ENCODE measurements at places on chromosomes 5 and 9.

- DNase-seq: no peak
Measured at GRCh38 chr5:113236536-113237288, 198.1 kb downstream of the TSSK1B start.

GRCh38 chr9:131329241-131329641 lies 39.7 kb downstream of the PLPP7 start:
- no peak for DNase-seq

GRCh38 chr5:164361986-164362385 lies 856.6 kb downstream of the MAT2B start:
- no peak for DNase-seq

DNA sequence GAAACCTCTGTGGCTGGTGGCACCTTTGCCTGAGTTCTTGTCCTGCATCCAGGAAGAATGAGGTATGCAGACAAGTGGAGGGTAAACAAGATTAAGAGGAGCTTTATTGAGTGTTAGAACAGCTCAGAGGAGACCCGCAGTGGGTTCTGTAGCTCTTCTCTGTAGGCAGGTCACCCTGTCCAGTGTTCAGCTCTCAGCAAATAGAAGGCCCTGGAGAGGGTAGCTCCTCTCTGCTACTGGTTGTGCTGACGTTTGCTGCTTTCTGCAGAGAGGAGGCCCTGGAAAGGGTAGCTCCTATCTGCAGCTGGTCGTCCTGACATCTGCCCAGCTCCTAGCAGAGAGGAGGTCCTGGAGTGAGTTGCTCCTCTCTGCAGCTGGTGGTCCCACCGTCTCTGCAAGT lies 96.8 kb upstream of the CCDC112 start:
- DNase-seq: no peak

GRCh38 chr5:128572930-128573319 lies 34.9 kb upstream of the FBN2 start:
- DNase-seq: peak; percentile 65

- DNase-seq: no peak
Measured at GRCh38 chr9:36337865-36338264, 62.2 kb downstream of the RNF38 start.

GRCh38 chr5:109630093-109630492 lies 59.6 kb upstream of the MAN2A1 start:
- peak; percentile 43 for DNase-seq

GRCh38 chr5:174715804-174716203 lies 8.6 kb upstream of the MSX2 start:
- DNase-seq: no peak

GRCh38 chr9:124880501-124880900 lies 18.6 kb downstream of the ARPC5L start:
- DNase-seq: no peak

DNA sequence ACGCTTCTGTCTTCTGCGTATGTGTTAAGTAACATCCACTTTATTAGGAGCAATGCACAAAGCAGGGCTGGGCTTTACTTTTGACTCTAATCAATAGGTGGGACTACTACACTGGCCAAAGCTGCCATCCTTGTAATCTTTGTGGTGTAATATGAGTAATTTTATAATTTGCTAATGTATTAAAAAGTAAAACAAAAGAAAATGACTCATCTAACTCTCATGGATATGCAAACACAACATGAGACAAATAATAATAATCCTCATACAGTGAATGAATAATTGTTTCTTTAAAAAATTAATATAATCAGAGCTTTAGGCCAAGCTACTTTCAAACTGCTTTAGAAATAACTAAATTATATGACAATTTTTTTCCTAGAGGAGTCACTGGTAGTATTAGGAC lies 90.7 kb downstream of the NR3C1 start:
- DNase-seq: no peak

DNA sequence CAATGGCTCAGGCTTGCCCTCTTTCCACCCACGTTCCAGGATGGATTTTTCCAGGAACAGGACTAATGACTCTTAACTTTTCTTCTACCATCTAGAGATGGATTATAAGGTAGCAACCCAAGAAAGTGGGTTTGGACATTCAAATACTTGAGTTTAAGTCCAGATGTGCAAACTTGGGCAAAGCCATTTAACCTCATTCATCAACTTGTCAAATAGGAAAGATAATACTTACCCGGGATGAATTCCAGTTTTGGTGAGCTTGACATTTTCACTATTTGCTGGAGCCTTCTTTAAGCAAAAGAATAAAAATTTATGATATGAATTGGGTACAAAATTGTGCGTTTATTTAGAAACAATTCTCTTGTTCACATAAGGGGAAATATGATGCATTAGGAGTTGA lies 44.3 kb upstream of the ZBED3 start:
- no peak for DNase-seq

GRCh38 chr5:151810449-151810848 lies 38.7 kb downstream of the G3BP1 start:
- peak; percentile 27 for DNase-seq

DNA sequence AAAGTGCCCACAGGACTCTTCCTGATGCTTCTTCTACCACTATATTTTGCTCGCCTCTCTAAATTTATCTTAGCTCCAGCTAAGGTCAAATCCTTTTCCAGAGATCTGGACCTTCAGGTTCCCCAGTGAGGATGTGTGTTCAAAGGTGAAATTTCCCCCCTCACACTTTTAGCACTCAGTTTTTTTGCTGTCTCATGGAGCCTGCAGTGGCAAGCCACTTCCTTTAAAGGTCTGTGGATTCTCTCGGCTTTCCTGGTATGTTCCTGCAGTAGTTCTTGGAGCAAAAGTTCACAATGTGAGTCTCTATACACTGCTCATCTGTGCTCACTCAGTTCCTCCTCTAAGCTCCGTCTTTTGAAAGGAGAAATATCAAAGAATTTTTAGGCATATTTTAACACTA lies 181.4 kb downstream of the LURAP1L start:
- peak; percentile 76 for DNase-seq

DNA sequence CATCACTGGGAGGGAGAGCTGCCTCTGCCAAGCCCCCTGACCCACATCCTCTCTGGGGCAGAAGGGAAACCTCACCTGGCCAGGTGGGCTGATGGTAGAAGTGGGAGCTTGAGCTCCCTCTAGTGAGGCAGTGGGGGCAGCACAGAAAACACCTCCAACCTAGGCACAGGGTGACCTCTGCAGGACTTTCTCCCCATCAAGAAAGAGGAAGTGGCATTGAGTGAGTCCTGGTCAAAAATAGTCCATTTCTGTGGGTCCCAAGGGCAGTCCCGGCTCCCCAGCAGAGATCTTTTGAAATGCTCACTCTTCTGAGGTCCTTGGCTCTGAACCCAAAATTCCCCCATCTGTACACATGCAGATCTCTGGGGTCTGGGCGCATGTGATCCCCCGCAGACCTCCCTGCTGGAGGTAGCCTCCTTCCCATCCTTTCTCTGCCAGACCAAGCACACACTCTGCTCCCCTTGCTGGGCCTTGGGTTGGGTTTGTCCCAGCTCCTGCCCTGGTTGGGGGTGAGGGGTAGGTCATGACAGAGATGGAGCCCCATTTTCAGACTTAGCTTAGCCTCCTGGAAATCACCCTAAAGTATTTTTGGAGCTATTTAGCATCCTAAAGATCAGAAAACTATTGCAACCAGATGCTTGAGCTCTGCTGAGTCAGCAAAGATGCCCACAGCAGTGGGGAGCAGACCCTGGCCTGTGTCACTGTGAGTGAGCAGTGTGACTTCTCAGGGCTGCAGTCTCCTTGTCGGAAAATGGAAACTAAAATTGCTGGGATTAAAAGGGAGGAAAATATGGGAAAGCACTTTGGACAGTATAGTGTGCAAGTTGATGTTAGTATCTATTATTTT lies 41.6 kb upstream of the LCP2 start:
- DNase-seq: no peak

DNA sequence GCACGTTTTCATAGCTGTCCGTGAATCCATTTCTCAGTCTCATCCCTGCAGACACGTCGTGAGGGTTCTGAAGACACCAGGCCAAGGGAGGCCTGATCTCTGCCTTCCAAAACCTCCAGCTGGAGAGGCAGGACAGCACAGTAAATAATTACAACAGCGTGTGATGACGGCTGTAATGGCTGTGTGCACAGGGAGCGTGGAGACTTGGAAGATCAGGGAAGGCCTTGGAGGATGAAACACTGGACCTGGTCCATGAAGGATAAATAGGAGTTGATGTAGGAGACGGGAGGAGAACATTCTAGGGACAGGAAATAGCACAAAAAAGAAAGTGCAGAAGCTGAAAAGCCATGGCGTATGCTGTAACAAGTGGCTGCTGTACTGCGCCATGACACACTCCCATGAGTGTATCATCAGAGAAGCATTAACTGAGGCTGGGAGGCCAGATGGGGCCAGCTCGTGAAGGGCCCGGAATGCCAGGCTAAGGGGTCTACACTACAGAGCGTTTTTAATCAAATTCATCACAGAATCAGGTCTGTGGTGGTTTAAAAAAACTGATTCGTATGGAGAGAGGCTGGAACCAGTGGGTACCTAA lies 97.2 kb downstream of the CRB2 start:
- no peak for DNase-seq

GRCh38 chr5:153237671-153238332 lies 252.7 kb upstream of the GRIA1 start:
- DNase-seq: no peak

DNA sequence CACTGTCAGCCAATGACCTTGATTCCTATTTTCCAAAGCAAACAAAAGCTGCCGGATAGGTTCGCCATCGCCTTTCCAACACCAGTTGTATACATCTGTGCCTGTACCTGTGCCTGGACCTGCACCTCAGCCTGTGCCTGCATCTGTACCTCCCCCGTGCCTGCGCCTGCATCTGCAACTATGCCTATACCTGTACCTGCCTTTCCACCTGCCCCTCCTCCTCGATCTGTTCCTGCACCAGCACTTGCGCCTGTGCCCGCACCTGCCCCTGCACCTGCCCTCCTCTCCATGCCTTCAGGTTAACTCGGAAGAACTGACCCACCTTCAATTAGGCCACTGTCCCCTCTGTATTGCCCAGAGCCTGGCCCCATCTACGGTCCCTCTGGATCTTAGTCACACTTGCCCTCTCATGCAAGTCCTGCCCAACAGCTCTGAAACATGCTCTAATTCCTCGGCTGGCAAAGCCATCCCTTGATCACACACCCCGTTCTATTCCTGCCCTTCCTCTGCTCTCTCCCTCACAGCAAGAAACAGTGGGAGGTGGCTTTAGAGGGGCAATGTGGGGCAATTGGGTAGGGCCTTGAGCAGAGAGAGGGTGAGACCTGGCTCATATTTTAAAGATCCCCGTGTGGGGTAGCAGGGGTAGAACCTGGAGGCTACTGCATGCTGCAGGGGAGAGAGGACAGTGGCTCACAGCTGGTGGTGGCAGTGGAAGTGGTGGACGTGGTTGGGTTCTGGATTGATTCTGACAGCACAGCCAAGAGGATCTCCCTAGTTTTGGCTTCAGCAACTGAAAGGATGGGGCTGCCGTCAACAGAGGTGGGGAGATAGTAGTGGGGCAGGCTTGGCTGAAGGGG lies 59.6 kb upstream of the PHYKPL start:
- no peak for DNase-seq
